ENCODE measurements at places on chromosomes 6 and 20. TPM values are rescaled to one million over a fixed set of nuclear protein-coding genes. Genes with fewer than 3 reads are reported as not detected.

GRCh38 chr20:51396365-51396909 is 146.1 kb downstream of the NFATC2 start:
- DNase-seq, result no peak

DNA sequence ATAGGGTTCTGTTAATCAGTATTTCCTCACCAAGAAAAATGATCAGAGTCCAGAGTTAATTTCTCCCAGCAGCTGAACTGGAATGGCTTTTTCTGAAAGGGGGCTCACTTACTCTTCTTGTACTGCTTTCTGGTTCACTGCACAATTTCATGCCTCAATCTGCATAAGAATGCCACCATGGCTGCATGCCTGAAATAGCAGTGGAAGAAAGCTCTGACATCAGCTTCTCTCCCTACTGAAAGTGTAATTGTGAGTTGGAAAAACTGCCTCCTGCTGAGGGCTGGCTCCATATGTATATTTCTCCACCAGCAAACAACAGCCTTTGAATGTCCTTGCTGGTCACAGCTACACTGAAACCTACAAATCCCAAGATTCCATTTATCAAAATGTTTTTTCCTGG is 1027.2 kb upstream of the GJE1 start:
- no peak for DNase-seq

DNA sequence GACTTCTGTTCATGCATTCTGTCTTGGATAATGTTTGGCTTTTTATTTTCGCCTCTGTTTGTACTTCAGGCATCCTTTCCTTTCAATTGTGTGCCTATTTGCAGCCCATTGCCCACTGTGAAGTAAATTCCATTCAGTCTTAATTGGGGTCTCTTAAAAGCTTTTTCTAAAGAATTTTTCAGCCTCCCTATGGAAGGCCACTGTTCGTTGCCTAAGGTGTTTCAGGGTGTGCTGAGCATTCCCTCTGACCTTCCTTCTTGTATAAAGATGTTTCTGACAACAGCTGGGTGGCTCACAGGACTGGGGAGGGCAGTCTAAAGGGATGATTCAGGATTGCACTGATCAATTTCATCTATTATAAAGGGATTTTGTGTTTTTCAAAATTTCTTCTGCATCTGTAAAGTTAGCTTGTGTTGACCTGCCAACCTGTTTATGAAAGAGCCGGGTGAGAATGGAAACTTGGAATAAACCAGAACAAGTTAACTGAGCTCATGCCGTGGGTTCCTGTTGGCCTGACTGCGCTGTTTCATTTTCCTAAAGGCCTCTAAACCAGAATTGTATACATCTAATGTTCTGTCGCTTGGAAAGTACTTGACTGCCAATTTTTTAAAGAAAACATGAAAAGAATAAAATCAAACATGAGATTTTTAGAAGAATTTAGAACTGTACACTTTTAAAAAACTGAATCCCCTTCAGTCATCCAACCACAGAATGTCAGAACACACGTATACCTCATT is 14.3 kb downstream of the PHACTR2 start:
- DNase-seq, result no peak

Gene NOX3
- total RNA-seq, result not detected
